ENCODE measurements at places on chromosomes 11 and 22. TPM values are rescaled to one million over a fixed set of nuclear protein-coding genes. Genes with fewer than 3 reads are reported as not detected.

GRCh38 chr22:22430111-22430820 lies 78.3 kb downstream of the ZNF280B start:
- no peak for DNase-seq

DNA sequence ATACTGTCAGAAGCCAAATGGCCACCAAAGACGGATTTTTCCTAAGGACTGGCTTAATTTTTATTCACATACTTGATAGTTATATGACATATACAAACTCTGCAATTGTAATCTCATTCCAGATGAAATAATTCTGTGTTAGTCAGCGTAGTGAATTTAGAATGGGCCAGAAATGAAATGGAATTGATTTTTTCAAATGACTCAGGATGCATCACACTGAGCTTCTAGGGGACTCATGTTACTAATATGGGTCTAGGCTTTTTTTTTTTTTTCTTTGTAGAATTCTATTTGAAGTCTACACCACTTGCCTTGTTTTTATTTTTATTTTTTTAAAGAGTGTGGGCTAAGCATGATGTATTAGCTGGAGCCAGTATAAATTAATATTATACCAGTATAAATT lies 62.7 kb downstream of the SPECC1L start:
- DNase-seq = no peak

The MMP12 gene
- total RNA-seq = not detected

- no peak for DNase-seq
These were observed 19.3 kb upstream of the BDNF start for GRCh38 chr11:27719546-27719925.

The PGA5 gene
- total RNA-seq = not detected

The MYBPC3 gene
- not detected for total RNA-seq

- no peak for DNase-seq
These were observed 21.7 kb downstream of the VWCE start for GRCh38 chr11:61273178-61274078.

DNA sequence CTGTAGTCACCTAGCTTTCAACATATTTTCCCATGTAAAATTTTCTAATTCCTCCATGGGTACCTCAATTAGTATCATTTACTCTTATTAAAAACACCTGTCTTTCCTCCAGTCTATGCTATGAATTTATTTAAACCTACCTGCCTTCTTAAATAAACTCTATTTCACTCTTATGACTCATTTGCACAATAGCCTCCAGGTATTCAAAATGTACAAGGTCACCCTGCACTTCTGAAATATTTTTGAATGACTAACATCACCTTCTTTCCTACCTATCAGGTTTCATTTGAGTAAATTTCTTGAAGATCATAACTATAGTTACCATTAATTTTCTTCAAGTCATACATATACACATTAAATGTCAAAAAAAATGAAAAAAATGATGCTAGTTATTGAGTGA lies 939.7 kb downstream of the DLG2 start:
- DNase-seq = no peak

The CHRM4 gene
- total RNA-seq = not detected

The SART1 gene
- 18.1 TPM for total RNA-seq

GRCh38 chr11:92224054-92224406 lies 588 bp upstream of the FAT3 start:
- no peak for DNase-seq

The CHKA gene
- 83.6 TPM for total RNA-seq

- no peak for DNase-seq
These were observed 7.8 kb downstream of the CD3E start for GRCh38 chr11:118312328-118312727.

The ZBTB16 gene
- total RNA-seq = not detected

The OR8H3 gene
- total RNA-seq = not detected

DNA sequence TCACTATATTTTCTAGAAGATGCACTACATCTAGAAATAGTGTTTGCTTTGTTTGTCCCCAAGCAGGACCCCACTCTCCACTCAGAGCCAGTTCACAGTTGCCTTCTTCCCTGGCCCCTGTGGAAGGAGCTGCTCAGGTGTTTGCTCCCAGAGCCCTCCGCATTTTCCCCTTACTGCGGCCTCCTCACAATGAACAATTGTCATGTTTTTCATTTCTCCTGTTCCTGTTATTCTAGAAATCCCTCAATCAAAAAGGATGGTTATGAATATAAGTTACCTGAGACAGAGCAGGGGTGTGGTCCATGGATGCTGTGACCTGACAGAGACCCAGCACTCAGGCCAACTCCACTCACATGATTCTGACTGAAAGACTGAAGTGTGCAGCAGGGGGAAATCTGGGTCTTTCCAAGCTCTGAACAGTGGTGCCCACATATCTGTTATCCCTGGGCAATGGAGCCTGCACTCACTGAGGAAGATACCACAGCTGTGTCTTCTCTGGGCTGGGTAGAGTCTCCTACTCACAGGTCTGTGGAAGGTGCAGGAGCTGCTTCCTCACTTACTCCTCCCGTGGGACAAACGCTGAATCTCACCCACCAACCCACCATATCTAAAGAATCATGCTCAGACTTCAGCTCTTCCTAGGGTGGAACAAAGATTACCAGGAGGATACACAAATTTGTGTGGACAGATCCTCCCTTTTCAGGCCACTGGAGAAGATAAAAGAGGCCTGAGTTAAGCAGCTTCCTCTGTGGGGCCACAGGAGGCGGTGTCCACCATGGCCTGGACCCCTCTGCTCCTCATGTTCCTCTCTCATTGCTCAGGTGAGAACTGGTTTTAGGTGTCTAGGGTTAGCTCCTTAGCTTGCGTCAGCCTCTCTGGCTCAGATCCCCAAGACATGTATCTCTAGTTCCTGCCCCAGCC lies 87.1 kb upstream of the TOP3B start:
- no peak for DNase-seq

The F2 gene
- 110 TPM for total RNA-seq

DNA sequence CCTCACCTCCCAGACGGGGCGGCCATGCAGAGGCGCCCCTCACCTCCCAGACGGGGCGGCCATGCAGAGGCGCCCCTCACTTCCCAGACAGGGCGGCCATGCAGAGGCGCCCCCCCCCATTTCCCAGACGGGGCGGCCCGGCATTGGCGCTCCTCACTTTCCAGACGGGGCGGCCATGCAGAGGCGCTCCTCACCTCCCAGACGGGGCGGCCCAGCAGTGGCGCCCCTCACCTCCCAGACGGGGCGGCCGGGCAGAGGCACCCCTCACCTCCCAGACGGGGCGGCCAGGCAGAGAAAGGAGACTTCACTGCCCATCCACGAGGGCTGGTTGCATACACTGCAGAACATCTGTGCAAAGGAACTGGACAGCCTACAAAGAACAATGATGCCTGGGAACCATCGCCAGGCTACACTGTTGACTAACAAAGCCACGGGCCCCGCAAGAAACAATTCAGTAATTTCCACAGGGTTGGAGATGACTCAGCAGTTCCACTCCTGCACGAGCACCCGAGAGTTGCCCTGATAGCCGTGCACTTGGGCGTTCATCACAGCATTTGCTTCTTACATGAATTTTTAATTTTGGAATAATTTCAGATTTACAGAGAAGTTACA lies 58.7 kb downstream of the CTTN start:
- DNase-seq = peak; percentile 22

- no peak for DNase-seq
These were observed 10.8 kb upstream of the TPP1 start for GRCh38 chr11:6629892-6630631.

The CTSW gene
- not detected for total RNA-seq

DNA sequence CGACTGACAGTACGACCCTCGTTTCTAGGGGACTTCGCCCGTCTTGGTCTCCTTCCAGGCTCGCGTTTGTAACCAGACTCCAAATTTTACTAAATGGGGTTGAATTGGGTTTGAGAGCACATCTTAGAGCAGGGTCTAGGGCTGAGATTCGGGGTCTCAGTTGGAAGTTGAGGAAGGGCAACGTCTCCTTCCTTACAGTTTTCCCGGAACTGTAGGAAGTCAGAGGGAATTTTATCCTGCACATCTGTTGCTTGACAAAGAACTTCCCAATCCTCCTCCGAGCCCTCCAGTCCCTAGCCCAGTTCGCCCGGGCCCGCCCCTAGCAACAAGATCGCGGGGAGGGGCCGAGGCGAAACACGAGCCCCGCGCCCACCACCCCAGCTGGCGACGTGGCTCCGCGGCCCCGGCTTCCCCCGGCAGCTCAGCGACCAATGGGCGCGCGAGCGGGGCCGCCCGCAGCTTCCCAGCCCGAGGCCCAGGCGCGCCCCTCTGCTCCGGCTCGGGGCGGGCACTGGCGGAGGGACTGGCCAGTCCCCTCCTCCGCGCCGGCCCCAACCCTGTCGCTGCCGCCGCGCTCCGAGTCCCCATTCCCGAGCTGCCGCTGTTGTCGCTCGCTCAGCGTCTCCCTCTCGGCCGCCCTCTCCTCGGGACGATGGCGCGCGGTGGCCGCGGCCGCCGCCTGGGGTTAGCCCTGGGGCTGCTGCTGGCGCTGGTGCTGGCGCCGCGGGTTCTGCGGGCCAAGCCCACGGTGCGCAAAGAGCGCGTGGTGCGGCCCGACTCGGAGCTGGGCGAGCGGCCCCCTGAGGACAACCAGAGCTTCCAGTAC lies at the start of gene RCN1:
RCN1 (plus strand) TSS at position 530 of the 826 bp plus-strand sequence; CDS start at position 653, 123 bp downstream.
- peak; percentile 13 for DNase-seq

GRCh38 chr11:64138398-64138797 lies 27.5 kb downstream of the MACROD1 start:
- DNase-seq = no peak

The SOX6 gene
- total RNA-seq = 11.1 TPM

GRCh38 chr11:30440510-30440909 lies 117.6 kb downstream of the ARL14EP start:
- DNase-seq = no peak

The INPP5J gene
- total RNA-seq = 0.24 TPM

GRCh38 chr11:86176165-86176884 lies 68.2 kb upstream of the EED start:
- peak; percentile 42 for DNase-seq

DNA sequence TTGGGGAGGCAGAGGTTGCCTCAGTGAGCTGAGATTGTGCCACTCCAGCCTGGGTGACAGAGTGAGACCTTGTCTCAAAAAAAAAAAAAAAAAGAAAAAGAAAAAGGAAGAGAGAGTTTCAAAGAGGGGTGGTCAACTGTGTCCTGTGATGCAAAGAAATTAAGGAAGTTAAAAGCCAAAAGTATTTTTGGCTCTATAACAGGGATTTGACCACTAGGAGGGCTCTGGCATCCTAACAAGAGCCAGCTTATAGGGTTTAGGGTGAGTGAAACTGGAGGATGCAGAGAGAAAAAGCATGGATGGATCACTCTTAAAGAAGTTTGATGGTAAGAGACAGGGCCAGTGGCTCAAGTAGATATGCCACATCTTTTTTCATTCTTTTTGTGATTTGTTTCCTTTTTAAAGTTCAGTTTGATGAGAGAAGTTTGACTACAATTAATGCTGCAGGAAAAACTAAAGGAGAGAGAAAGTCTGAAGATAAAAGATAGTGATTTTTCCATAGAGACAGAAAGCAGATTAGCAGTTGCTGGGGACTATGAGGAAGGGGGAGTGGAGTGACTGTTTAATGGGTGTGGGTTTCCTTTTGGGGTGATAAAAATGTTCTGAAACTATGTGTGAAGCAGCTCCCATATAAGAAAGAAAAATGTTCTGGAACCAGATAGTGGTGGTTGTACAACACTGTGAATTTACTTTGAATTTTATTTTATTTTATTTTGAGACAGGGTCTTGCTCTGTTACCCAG lies 11.1 kb upstream of the MICAL2 start:
- no peak for DNase-seq

- DNase-seq = no peak
These were observed 48.5 kb upstream of the SLC35C1 start for GRCh38 chr11:45756384-45757010.

- DNase-seq = no peak
These were observed 311.6 kb downstream of the AASDHPPT start for GRCh38 chr11:106389101-106389500.

The RIBC2 gene
- total RNA-seq = 0.55 TPM

The HBG2 gene
- not detected for total RNA-seq

DNA sequence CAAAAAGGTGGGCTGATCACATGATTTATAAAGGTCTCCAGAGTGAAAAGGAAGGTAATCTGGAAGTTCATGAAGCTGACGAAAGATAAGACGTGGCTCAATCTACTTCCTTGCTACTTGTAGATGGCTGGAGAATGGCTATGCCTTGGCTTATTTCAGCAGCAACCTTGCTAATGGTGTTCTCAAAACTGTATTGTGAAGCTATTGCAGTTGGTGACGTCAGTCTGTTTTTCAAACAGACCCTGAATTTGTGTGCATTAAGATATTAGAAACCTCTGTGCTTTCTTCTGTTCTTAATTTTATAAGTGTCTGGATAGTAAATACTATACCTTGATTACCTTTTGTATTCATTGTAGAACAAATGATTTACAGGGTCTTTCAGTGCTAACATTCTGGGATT lies 58.3 kb upstream of the C11orf87 start:
- DNase-seq = no peak

The RIMBP3C gene
- 0.15 TPM for total RNA-seq

The SCUBE2 gene
- not detected for total RNA-seq

DNA sequence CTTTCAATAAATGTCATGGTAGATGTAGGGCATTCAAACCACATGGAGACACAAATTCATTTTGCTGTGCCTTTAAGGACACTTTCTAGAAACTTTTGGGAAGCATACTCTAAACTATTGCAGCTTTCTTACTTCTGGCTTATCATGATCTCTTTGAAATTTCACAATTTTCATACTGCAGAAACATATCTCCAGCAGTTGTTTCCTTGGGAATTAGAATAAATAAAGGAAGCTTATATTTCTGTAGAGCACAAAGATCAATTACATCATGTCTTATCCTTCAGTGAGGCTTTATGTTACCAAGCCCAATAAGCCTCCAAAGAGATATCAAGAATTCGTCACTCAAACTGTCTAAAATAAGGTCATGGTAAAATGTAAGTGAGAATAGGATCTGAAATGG lies 74.5 kb upstream of the RAB38 start:
- DNase-seq = no peak

The ISX gene
- 3.0 TPM for total RNA-seq

DNA sequence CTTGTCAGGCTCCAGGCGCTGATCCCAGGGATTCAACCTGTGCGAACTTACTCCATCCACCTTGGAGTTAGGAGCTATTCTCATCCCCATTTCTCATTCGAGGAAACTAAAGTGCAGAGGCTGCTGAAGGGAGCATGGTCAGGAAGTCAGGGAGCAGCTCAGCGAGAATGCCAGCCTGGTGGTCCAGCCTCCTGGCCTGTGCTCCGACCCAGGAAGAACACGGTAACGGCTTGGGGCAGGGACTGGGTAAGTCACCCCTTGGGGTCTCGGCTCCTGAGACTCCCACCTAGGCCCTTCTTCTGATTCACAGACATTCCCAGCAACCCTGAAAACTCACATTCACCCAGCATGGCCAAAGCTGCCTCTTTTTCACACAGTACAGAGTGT lies 132.8 kb downstream of the CRYBB2 start:
- DNase-seq = no peak

DNA sequence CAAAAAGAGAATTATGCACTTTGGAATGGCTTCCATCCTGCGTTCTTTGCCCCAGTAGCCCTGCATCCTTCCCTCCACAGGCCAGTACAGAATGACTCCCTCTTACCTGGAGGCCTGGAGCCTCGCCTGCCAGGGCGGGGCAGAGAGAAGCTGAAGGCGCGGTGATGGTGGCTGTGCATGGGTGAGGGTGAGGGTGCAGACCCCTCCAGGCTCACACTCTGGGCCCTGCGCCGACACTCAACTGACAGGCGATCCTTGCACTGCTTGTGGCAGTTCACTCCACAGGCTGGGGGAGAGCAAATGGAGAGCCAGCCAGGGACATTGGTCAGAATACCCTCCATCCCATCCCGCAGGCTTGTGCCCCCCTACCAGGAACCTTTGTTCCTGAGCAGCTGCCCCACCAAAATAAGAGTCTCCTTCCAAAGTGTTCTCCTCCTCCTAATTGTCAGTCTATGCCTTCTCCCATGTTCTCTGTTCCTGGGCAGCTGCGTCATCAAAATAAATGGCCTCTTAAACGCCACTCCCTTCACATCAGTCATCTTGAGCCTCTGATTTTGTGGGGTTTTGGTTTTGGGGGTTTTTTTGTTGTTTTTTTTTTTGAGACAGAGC lies 5.9 kb upstream of the NRXN2 start:
- DNase-seq = no peak
